Activated CD4-positive, alpha-beta T cell treated with anti-CD3 and anti-CD28 coated beads, Interleukin-2, amount 50 U/mL, for 24 hours (primary cell): ENCODE measurements at places on chromosomes 6 and 20.
A peak's percentile ranks its signal among the peaks of the same experiment; 100 is the strongest.

DNA sequence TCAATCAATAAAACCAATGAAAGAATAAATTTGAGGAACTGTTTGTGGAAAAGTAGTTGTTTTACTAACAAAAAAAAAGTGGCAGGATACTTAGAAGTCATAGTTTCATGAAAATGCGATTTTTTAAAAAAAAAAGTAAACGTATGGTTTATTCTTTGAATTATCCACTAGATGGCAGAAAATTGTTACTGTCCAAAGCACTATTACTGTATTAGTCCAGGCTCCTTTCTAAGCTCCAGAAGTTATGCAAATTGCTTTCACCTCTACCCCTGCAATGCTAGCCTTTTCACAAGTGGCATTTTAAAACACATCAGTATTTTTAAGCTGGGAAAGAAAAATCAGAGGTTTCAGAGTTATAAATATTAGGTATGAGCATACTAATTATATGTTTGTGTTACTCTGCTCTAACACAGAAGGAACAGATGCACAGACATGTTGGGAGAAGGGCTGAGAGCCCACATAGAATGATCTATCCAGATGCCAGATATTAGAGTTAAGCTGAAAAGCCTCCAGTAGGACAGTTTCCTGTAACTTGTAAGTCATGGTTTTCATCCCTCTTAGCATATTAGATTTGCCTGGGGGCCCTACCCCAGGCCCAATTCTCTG, 63.9 kb downstream of the FHL5 start:
- no peak for DNase-seq

DNA sequence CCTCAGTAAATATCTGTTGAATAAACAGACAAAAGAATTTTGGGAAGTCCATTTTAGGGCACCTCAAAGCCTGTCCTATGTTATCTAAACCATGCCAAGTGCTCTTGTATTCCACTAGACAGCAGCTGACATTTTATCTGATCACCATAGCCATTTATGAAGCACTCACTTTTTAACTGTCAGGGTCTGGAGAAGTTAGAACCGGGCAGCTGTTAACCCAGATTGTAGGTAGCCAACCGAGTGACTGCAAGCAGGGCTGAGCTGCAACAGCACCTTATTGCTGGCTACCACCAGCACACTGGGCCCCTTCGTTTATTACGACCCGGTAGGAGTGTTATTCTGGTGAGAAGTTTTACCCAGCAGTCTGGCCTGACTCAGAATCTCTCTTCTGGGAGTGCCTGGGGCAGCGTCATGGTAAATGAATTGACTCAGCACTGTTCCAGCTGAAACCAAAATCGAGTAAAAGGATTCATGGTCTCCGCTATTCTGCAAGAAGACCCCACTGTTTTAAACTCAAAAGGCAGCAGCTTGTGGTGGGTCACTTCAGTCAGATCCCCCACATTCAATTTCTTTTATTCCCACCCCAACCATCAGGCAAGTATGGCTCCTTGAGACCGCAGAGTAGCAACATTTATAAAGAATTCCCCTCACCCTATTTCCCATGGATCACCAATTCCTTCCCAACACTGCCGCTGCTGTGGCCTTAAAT, 1.7 kb downstream of the UBE2V1 start:
- DNase-seq, result no peak

- no peak for DNase-seq
These were observed 124.8 kb upstream of the NEDD9 start for GRCh38 chr6:11357285-11357684.

GRCh38 chr6:37491830-37492208, 7.9 kb downstream of the CCDC167 start:
- DNase-seq, result no peak

- DNase-seq, result no peak
These were observed 7.2 kb downstream of the TGM2 start for GRCh38 chr20:38157635-38158495.

DNA sequence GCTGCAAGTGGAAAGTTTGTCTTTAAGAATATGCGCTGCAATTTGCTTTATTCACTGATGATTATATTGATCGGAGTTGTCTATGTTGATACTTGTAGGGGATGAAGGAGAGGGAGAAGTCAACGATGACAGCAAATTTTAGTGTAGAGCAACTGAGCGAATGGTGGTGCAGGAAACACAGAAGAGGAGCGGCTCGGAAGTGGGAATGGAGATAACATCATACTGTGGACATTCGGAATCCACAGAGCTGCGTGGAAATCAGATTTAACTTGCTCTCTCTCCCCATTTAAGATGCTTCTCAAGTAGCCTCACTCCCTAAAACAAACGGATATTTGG, 722 bp upstream of the TMEM14B start:
- DNase-seq, result no peak

DNA sequence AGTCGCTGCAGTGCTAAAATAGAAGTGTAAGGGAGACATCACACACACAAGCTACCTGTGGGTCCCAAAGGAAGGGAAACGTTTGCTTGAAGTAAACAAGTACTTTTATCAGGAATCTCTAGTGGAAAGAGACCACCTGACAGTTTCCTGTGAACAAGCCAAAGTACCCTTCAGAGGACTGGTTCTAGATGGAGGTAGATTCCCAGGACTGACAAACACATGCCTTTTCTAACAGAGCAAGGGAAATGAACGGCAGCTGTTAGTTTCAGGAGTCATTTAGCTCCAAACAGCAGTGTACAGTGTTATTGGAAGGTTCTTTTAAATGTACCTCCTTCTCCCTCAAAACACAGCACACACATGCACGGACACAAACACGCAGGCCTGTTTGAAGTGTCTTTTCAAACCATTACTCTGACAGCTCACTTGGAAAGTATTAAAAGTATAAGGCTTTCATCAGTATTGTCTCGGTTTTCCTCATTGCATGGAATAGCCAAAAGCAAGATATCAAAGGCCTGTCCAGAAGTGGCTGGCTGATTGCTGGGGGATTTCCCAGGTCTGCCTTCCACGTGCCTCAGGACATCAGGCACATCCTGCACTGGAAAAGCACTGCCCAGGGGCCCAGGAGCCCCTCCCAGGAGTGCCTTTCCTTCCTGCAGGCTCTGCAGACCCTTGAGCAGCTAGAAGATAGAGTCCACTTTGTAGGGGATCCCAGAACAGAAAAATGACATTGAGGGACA, 393.2 kb upstream of the SOX4 start:
- no peak for DNase-seq

DNA sequence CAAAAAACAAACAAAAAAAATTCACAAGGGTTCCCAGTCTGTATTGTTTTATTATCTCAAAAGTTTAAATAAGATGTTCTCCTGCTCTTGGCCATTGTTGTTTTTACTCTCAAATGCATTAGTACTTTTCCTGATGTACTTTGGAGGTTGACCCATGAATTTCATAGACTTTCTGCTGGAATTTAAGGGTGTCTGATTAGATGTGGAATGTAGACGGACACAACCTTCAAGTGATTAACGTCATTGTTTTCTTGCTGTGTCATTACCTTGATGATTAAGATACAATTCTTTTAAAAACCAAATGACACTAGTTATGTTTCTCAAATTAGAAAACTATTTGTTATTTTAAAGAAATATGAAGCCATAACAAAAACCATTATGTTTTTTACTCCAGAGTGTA, 421.4 kb upstream of the RUNX2 start:
- no peak for DNase-seq

DNA sequence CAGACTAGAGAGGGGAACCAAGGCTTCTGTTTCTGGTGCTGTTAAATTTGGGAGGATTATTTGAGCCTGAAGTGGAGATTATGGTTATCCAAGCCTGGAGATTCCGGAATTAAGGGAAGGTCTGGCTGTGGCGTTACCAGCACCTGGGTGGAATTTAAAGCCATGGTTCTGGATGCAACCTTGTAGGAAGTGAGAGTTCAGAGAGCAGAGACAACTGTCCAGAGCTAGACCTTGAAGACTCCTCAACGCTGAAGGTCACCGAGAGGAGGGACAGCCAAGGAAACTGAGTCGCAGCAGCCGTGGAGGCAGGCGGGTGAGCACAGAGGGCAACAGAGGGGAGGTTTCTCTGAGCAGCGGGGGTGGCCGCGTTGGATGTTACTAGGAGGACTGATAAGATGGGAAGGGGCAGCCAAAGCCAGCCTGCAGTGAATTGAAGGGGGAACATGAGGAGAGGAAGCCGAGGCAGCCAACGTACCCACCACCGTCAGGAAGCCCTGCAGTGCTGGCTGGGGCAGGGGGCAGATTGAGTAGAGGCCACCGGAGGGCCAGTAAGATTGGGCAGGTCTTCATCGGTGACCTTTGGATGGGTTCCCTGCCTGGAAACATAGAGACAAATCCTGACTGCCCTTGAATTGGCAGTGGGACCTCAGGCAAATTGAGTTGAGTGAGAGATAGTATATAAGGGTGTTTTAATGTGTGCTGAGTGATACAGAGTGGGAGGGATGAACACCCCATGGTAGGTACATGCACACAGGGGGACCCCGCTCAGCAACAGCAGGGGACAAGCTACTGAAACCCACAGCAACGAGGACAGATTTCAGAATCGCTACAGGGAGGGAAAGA, 90.3 kb downstream of the SNX5 start:
- DNase-seq, result no peak

DNA sequence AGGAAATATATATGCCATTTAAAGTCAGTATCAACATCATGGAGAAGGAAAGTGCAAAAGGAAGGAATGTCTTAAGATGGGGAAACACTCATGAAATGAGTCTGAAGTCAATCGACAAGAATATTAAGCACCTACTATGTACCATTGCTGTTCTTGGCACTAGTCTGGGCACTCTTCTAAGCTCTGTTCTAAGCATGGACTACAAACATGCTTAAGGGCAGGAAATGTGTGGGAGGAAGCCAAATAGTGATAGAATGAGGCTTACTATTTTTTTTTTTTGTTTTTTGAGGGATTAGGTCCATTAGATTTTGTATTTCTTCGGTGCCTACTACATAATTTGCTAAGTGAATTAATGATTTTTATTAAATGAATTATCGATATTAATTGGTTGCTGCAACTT, 83.8 kb upstream of the SUPT3H start:
- DNase-seq, result no peak

DNA sequence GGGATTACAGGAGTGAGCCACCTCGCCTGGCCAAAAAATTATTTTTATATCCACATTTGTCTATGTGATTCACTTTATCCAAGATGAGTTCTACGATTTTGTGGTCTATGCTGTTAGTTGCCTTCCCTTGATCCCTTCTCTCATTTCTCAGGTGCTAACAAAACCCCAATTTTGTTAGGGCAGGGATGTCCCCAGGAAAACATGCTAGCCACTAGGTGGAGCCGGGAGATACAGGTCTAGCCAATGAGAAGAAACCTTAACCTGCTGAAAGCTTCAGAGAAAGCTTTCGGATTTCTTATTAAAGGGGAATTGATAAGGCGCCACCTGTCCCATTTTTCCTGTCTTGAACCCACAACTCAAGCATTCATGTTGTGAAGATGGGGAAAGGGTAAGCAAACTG, 167.4 kb upstream of the OLIG3 start:
- DNase-seq, result no peak

- DNase-seq, result no peak
These were observed 27.4 kb downstream of the CBLN4 start for GRCh38 chr20:55977690-55978459.

GRCh38 chr20:63101781-63102720, 95.3 kb upstream of the BHLHE23 start:
- DNase-seq, result peak; percentile 57
